ENCODE measurements at places on chromosomes 12 and 14.

DNA sequence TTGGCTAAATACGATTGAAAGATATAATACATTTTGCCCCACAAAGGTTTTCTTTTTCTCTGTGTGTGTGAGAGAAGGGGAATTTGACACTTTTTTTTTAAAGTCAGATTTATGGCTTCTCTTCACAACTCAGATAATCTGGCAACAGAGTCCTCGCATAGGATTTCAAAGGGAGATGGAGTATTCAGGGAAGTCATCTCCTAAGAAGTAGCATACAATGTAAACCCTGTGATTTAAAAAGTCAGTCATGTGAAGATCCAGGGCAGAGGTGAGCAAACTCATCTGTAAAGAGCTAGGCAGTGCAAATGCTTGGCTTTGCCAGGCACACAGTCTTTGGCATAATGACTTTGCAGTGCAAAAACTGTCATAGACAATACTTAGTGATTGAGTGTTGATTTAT is 1526.3 kb downstream of the AACS start:
- no peak for DNase-seq

DNA sequence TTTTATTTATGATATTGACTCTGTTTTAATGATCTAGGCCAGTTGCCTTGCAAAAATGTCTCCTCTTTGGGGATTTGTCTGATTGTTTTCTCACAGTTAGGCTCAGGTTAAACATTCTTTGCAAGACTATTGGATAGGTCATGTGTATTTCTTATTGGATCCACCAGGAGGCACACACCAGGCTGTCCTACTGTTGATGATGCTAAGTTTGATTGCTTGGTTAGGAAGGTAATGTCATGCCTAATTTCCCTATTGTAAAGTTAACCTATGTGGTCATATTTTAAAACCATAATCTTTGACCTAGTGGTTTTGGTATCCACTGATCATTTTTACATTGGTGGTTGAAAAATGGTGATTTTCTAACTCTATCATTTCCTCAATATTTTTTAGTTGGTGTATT is 137.1 kb downstream of the BRMS1L start:
- DNase-seq = no peak

DNA sequence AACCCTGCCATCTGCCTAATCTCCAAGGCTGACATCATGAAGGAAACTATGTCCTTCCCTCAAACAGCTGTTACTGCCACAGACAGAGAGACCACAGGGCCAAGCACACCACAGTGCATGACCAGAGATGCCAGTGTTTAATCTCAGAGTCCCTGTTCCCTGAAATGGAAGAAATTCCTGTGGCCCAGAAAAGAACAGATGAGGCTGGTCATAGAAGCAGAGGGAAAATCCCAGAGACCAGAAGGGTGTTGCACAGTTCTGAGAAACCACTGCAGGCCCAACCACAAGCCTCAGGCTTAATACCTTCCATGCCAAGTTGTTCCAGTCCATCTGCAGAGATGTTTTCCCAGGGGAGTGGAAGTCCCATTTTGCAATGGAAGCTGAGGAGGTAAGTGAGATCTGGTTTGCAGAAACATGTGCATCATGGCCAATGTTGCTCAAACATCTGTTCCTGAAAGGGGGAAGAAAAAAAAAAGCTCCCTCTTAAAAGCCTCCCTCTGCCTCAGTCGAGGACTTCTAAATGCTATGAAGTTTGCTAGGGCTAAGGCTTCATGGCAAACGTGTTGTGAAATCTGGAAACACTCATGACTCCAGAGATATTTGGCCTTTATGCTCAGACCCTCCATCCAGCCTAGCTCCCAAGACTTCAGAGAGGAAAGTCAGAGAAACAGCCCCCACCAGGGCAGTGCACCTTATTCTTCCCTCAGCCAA is 98.6 kb downstream of the SCARB1 start:
- no peak for DNase-seq

- no peak for DNase-seq
Measured at GRCh38 chr14:104930526-104931303, 6.0 kb downstream of the PLD4 start.
